ENCODE measurements at places on chromosomes 1 and 21. TPM values are rescaled to one million over a fixed set of nuclear protein-coding genes. Genes with fewer than 3 reads are reported as not detected.

Gene BRINP3
- 7.0 TPM for polyA plus RNA-seq

Gene LRRC38
- polyA plus RNA-seq: not detected

Gene CTBS
- 23.3 TPM for polyA plus RNA-seq

Gene BCAN
- polyA plus RNA-seq: 0.38 TPM

Gene DYRK1A
- 65.1 TPM for polyA plus RNA-seq

Gene NR5A2
- 1.8 TPM for polyA plus RNA-seq

Gene TAS1R1
- polyA plus RNA-seq: not detected

Gene SEC16B
- polyA plus RNA-seq: 3.2 TPM

Gene C8B
- polyA plus RNA-seq: 1.4 TPM

Gene ACOT11
- 13.7 TPM for polyA plus RNA-seq

Gene VCAM1
- polyA plus RNA-seq: 44.6 TPM

Gene CD53
- polyA plus RNA-seq: 7.6 TPM

Gene FAM72C
- 1.4 TPM for polyA plus RNA-seq

Gene AIM2
- polyA plus RNA-seq: 0.45 TPM

Gene CDA
- polyA plus RNA-seq: 6.1 TPM

Gene NME7
- polyA plus RNA-seq: 150 TPM

Gene ZNF695
- polyA plus RNA-seq: 4.6 TPM

Gene TADA1
- polyA plus RNA-seq: 25.0 TPM

Gene SPRR1A
- not detected for polyA plus RNA-seq

Gene KCNJ10
- 23.4 TPM for polyA plus RNA-seq

Gene ZC3H11A
- 163 TPM for polyA plus RNA-seq

Gene ZNF593
- 14.3 TPM for polyA plus RNA-seq

Gene PAPPA2
- polyA plus RNA-seq: 55.7 TPM

Gene LEPR
- 12.3 TPM for polyA plus RNA-seq

Gene HLX
- 12.0 TPM for polyA plus RNA-seq

Gene TSTD1
- polyA plus RNA-seq: 76.1 TPM

Gene NHLH1
- polyA plus RNA-seq: 0.10 TPM

Gene SLC2A5
- 1.0 TPM for polyA plus RNA-seq

Gene C1orf146
- 0.21 TPM for polyA plus RNA-seq

Gene TSPAN2
- polyA plus RNA-seq: 38.3 TPM

Gene ATP1A4
- polyA plus RNA-seq: 0.43 TPM

Gene CD2
- polyA plus RNA-seq: 0.34 TPM

Gene ARHGAP29
- 69.1 TPM for polyA plus RNA-seq

Gene GBP5
- polyA plus RNA-seq: 0.68 TPM

Gene RIIAD1
- polyA plus RNA-seq: not detected

Gene EPS15
- polyA plus RNA-seq: 32.4 TPM

Gene LCE1E
- not detected for polyA plus RNA-seq

Gene ENO1
- 880 TPM for polyA plus RNA-seq

Gene OLFM3
- 27.1 TPM for polyA plus RNA-seq

Gene RIPK4
- 15.7 TPM for polyA plus RNA-seq

Gene PCAT6
- polyA plus RNA-seq: 4.5 TPM

Gene SERPINC1
- polyA plus RNA-seq: 0.30 TPM

Gene VHLL
- not detected for polyA plus RNA-seq

Gene IARS2
- polyA plus RNA-seq: 101 TPM

Gene PRKCZ
- 28.9 TPM for polyA plus RNA-seq

Gene DNAI4
- polyA plus RNA-seq: 18.0 TPM

Gene PGLYRP4
- not detected for polyA plus RNA-seq

Measured in left renal cortex interstitium (tissue), 4 donors.